CD4-positive, alpha-beta T cell (primary cell): ENCODE measurements at places on chromosomes 2 and 18.

DNA sequence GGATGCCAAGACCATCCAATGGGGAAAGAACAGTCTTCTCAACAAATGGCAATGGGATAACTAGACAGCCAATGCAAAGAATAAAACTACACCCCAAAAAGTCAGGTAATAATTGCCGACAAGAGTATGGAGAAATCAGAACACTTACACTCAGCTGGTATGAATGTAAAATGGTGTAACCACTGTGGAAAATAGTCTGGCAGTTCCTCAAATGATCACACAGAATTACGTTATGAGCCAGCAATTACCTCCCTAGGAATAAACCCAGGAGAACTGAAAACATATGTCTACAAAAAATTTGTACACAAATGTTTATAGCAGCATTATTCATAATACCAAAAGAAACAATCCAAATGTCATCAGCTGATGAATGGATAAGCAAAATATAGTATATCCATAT lies 8.8 kb downstream of the IWS1 start:
- no peak for DNase-seq

- no peak for DNase-seq
Observed at GRCh38 chr2:51084750-51085149, 52.8 kb upstream of the NRXN1 start.

DNA sequence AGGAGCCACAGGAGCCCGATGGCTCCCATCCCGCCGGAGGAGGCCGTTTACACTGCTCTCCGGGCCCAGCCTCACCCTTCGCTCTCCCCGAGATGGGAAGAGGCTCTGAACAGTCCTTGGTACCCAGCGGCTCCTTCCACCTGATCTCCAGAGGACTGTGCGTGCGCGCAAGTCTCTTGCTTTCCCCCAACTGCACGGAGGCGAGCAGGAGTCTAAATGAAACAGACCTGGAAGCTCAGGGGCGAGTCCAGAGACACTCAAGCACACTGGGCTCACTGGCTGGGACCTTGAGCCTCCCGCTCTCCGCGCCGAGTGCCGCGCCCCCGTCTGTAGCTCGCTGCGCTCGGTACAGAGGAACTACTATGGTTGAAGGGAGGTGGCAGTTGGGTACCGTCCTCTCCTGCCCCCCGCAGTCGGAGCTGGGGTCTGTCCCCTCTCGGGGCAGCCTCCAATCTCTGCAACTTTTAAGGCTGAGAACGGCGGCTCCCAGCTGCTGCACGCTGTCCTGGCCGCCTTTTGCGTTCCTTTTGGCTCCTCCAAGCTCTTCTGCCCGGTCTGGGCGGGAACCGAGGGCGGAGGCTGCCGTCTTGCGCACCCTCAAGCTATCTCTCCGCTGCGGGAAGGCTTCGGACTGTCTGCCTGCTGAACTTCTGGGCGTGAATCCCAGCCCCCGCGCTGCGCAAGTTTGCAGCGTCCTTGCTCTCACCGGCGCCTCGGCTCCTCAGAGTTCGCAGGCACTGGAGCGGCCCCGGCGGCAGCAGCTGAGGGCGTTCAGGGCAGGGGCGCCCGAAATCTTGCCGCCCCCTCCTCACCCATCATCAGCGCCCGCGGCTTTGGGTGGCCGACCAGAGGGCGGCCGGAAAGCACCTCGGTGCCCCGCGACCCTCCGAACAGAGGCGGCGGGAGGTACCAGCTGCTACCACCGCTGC lies 491 bp downstream of the ALK start:
- no peak for DNase-seq

- DNase-seq: no peak
Observed at GRCh38 chr2:225276207-225276606, 123.3 kb upstream of the NYAP2 start.

GRCh38 chr2:235390108-235390815 lies 103.6 kb upstream of the AGAP1 start:
- peak; percentile 16 for DNase-seq

GRCh38 chr2:42813763-42814162 lies 21.4 kb upstream of the HAAO start:
- no peak for DNase-seq

GRCh38 chr2:236947896-236948295 lies 137.8 kb upstream of the COPS8 start:
- no peak for DNase-seq

DNA sequence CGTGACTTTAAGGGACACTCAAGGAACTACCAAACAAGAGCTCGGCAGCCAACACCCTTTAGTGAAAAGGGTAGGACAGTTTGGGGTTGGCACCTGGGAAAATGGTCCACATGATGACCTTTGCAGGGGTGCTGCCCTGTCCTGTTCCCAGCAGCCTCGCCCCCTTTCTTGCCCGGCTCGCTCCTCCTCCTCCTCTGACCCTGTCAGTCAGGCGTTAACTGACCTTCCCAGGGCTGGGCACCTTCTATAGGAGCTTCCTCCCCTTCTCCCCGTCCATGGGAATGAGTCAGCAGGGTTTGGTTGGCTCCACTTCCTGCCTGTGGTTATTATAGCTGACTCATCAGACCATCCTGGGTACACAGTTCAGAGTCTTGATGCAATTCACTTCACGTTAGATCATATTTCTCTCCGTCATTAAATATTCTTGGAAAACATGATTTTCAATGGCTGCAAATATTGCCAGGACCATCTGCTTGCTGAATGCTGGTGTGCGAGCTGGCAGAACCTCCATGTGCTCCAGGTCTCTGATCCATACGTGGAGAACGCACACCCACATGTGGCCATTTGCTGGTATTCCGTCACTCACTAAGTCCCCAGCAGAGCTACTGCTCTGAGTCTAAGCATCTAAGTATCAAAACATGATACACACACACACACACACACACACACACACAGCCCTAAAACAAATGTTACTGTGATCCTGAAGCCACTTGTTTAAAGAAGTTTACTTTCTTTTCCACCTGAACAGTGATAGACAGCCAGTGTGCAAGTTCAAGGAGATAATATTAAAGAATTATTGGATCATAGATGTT lies 185.0 kb downstream of the ANAPC1 start:
- DNase-seq: peak; percentile 10

- DNase-seq: no peak
Observed at GRCh38 chr2:54545702-54546450, 89.7 kb downstream of the SPTBN1 start.

DNA sequence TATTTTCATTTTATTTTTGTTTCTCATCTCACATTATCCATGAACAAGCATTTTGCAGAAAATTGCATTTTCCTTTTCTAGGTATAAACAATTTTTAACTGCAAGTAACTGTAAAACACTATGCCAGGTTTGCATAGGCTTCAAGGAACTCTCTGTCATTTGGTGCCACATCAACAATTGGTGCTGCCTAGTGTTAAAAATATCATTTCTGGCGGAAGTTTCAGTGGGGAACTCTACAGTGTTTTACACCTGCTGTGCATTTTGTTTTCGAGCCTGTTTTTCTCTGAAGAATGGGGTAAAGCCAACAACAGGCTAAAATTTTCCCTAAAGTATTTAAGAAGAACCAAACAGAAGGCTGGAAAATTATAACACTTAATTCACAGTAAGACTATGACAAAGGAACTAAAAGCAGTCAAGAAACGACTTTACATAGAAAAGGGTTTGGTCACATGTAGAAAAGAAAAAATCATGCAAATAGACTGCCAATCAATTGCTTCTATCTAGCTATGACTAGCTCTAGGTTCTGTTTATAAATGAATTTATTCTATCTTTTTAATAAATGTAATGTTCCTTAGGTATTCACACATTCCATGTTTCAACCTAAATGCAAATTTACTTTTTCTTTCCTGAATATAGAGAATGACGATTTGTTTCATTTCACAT lies 21.4 kb upstream of the FRZB start:
- no peak for DNase-seq

GRCh38 chr2:7701791-7702190 lies 784.6 kb downstream of the RNF144A start:
- no peak for DNase-seq
